ENCODE measurements at places on chromosomes 2 and 18.
A peak's percentile ranks its signal among the peaks of the same experiment; 100 is the strongest.

- peak; percentile 4 for DNase-seq
- no peak overlapping the region for H3K4me3 ChIP-seq
- H3K27ac ChIP-seq: no peak overlapping the region
- H3K4me1 ChIP-seq: no peaks in the 10 kb centered on the region
Observed at GRCh38 chr2:119960821-119961220, 52.1 kb upstream of the EPB41L5 start.

- H3K27me3 ChIP-seq: no peaks in the 10 kb centered on the region
- no peak overlapping the region for H3K4me3 ChIP-seq
- peak overlapping the region; percentile 86 for H3K27ac ChIP-seq
- H3K36me3 ChIP-seq: no peaks in the 10 kb centered on the region
Observed at GRCh38 chr2:30666266-30666874, 140.9 kb downstream of the CAPN13 start.

- H3K27ac ChIP-seq: no peak overlapping the region
- H3K27me3 ChIP-seq: no peaks in the 10 kb centered on the region
- H3K4me1 ChIP-seq: no peaks in the 10 kb centered on the region
- H3K4me3 ChIP-seq: no peak overlapping the region
Observed at GRCh38 chr2:105631922-105632321, 112.8 kb upstream of the NCK2 start.

DNA sequence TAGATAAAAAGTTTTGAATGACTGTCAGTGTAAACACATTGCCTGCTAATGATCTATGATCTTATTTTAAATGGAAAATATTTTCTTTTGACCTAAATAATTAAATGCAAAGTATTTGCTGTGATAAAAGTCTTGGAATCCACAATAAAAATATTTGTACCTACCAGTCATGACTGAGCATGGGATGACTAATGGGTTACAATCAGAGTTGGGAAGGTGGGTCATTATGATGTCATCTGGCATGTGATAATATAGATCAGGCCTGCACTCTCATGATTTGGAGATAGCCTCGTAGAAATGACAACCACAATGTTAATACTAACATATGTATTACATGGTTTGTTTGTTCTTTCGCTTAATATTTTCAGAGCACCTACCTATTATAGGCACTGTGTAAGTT is 848.8 kb upstream of the KLHL29 start:
- H3K27me3 ChIP-seq: no peaks in the 10 kb centered on the region
- no peaks in the 10 kb centered on the region for H3K36me3 ChIP-seq
- H3K4me1 ChIP-seq: no peaks in the 10 kb centered on the region
- DNase-seq: no peak
- no peak overlapping the region for H3K27ac ChIP-seq
- no peak overlapping the region for H3K4me3 ChIP-seq

DNA sequence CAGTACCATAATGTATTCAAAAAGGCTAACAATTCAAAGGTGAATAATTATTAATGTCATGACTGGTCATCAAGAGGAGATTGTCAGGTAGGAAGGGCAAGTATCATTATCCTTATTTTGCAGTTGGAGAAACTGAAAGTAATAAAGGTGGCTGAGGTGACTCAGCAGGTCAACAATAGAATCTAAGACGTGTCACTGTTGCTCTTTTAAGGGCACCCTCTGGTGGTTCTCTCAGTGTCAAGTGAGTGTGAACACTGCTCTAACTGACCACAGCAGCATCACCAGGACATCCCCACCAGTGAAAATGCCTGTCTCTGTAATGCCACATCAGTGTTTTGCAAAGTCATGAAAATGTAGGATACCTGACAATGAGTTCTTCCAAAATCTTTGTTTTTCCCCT is 69.7 kb downstream of the DCC start:
- no peak overlapping the region for H3K4me3 ChIP-seq
- H3K27ac ChIP-seq: no peak overlapping the region
- no peak for DNase-seq
- H3K36me3 ChIP-seq: no peaks in the 10 kb centered on the region
- H3K27me3 ChIP-seq: no peaks in the 10 kb centered on the region

DNA sequence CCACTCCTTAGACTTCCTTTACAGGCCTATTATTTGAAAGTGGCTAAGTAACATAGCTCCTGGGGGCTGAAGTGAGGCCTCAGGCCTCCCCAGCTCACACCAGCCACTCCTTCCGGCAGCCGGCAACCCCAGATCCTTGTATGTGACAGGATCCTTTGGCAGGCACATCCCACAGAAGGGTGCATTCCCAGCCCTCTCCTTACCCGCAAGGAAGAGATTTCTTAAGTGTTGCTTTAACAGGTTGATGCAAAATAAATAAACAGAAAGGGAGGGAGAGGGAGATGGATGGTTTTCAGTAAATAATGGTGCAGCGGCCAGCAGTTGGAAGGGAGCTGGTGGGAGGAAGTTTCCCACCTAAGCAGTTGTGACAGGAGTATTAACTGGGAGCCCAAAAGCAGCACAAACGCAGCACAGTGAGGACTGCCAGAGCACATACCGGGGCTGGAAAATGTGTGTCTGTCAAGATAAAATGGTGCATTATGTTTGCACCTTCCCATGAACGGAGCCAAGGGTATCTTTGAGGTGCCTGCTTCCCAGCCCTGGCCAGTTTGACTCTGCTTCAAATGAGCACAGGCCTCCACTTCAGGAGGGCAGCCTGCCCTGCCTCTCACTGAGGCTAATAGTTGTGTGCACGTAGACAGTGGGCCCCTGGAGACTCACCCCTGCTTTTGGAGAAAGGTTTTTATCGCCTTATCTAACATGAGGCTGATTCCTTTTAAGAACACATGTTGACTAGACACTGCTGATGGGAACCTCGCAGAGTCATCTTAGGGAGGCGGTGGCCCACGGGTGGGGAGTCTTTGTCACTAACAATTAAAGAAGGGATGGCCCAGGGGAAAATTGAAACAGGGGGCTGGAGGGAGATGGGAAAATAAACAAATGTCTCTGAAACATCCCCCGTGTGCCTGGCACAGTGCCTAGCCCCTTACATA is 32.8 kb downstream of the NRP2 start:
- DNase-seq: no peak
- peaks cover 16% of the 10 kb centered on the region for H3K4me1 ChIP-seq

GRCh38 chr18:13437796-13438506 is 219.4 kb downstream of the LDLRAD4 start:
- no peak overlapping the region for H3K27ac ChIP-seq
- H3K4me1 ChIP-seq: no peaks in the 10 kb centered on the region
- H3K4me3 ChIP-seq: no peak overlapping the region
- DNase-seq: no peak

GRCh38 chr2:45622336-45623075 is 11.4 kb upstream of the SRBD1 start:
- H3K36me3 ChIP-seq: no peaks in the 10 kb centered on the region
- H3K27me3 ChIP-seq: peaks cover 4% of the 10 kb centered on the region
- H3K27ac ChIP-seq: no peak overlapping the region
- H3K4me3 ChIP-seq: no peak overlapping the region

Data from SJCRH30 (cell line).